Activated CD8-positive, alpha-beta T cell treated with anti-CD3 and anti-CD28 coated beads for 36 hours (primary cell): ENCODE measurements at places on chromosomes 16 and 17.

DNA sequence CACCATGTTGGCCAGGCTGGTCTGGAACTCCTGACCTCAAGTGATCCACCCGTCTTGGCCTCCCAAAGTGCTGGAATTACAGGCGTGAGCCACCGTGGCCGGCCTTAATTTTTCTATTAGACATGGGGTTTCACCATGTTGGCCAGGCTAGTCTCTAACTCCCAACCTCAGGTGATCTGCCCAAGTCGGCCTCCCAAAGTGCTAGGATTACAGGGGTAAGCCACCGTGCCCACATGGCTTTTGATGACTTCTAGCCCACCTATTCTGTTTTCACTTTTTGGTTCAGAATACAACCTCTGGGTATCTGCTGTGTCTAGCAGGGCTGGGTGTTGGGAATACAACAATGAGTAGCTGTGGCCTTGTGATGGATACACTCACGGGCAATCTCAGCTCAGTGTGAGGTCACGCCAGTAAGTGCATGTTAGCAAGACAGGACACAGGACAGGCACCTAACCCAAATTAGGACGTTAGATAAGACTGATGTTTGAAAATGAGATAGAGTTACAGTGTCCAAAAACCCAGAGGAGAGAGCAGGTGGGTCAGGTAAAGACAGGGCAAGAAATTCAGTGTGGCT, 14.1 kb upstream of the YWHAE start:
- no peaks in the 10 kb centered on the region for H3K4me1 ChIP-seq
- no peaks in the 10 kb centered on the region for H3K27me3 ChIP-seq
- no peaks in the 10 kb centered on the region for H3K36me3 ChIP-seq
- H3K27ac ChIP-seq = no peak overlapping the region

DNA sequence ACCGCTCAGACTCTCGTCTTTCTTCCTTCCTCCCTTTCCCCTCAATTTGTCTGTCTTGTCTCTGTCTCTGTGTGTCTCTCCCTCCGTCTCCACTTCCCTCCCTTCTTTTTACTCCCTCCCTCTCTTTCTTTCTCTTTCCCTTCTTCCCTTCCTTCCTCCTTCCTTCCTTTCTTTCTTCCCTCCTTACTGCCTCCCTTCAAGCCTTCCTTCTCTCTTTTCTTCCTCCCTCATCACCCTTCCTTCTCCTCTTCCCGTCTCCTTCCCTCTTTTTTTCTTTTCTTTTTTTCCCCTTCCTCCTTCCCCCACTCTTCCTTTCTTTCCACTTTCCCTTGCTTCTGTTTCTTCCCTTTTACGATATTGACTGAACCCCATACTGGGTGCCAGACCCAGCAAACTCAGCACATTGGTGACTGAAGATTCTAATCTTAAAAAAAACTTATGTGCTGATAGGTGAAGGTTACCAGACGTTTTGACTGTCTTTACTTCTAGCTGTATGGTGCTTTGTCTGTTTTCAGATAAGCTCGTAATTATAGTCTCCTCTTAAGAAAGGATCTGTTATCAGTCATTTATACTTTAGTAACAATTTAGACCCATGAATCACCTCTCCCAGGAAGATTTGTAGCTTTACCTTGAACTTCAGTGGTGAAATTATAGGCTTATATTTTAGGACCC, 481 bp upstream of the BRD7 start:
- H3K4me1 ChIP-seq = peaks cover 33% of the 10 kb centered on the region
- no peaks in the 10 kb centered on the region for H3K27me3 ChIP-seq
- peak overlapping the region; percentile 75 for H3K4me3 ChIP-seq
- H3K27ac ChIP-seq = peak overlapping the region; percentile 92
- H3K36me3 ChIP-seq = peaks cover 24% of the 10 kb centered on the region

- DNase-seq = no peak
- H3K36me3 ChIP-seq = no peaks in the 10 kb centered on the region
- H3K27me3 ChIP-seq = no peaks in the 10 kb centered on the region
- H3K4me3 ChIP-seq = no peak overlapping the region
These were observed 503.9 kb downstream of the CDH11 start for GRCh38 chr16:64617836-64618476.

DNA sequence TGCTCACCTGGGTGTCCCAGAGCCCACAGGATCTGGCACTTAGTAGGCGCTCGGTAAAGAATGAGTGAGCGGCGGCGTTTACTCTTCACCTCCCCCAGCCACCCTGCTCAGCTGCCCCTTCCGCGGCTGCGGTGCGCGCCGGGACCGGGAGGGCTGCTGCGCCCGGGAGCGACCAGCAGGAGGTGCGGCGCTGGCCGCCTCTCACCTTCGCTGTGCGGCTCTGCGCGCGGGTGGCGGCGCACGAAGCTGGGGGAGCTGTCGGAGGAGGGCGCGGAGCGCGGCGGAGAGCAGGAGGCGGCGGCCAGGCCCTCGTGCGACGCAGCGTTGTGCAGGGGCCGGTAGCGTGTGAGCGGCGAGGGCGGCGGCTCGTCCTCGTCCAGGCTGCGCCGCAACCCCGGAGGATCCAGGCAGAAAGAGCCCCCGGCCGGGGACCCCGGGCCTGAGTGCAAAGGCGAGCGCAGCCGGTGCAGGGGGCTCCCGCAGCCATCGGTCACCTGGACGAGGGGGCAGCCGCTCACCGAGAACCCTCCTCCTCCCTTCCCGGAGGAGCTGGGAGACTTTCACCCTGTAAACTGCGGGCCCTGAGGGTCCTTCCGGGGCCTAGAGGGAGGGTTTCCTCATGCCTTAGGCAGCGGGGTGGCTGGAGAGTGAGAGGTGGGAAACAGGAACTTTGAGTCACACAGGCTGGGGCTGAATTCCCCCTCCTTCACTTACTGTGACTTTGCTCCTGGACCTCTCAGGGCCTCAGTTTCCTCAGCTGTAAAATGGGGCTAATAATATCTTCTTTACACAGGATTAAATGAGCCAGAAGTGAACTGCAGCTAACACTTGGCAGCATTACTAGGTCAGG, 12.5 kb downstream of the SAMD14 start:
- peaks cover 32% of the 10 kb centered on the region for H3K27me3 ChIP-seq
- H3K36me3 ChIP-seq = no peaks in the 10 kb centered on the region
- H3K4me1 ChIP-seq = peaks cover 12% of the 10 kb centered on the region
- peak overlapping the region; percentile 52 for H3K4me3 ChIP-seq
- H3K27ac ChIP-seq = no peak overlapping the region
